Bronchial smooth muscle cell (primary cell): ENCODE measurements at places on chromosomes 3 and 15. TPM values are rescaled to one million over a fixed set of nuclear protein-coding genes. Genes with fewer than 3 reads are reported as not detected.

Gene PLA2G4E
- total RNA-seq = not detected in 2 replicates

Gene KIF7
- 13.4 and 15.1 TPM in 2 replicates for total RNA-seq

Gene KY
- 0.69 and 2.2 TPM in 2 replicates for total RNA-seq

Gene KIF23
- 2.3 and 5.7 TPM in 2 replicates for total RNA-seq

Gene SOX14
- not detected in 2 replicates for total RNA-seq

Gene COPB2
- 242 and 309 TPM in 2 replicates for total RNA-seq

Gene OR4F15
- not detected in 2 replicates for total RNA-seq

Gene KBTBD12
- total RNA-seq = not detected in 2 replicates

Gene OIP5
- 0.17 and 1.3 TPM in 2 replicates for total RNA-seq

Gene GOLGA8G
- total RNA-seq = not detected in 2 replicates

Gene C3orf33
- total RNA-seq = 1.1 and 1.9 TPM in 2 replicates

Gene DOCK3
- 0.09 and 0.16 TPM in 2 replicates for total RNA-seq

Gene TTC21A
- 4.6 and 4.8 TPM in 2 replicates for total RNA-seq

Gene SCG5
- total RNA-seq = 12.5 and 24.3 TPM in 2 replicates

Gene PTX3
- total RNA-seq = 89.6 and 107 TPM in 2 replicates

Gene MME
- total RNA-seq = 77.8 and 81.5 TPM in 2 replicates

Gene BCL2A1
- total RNA-seq = 1.6 and 8.8 TPM in 2 replicates

Gene ROBO2
- 0.17 and 0.95 TPM in 2 replicates for total RNA-seq

Gene SMAD6
- total RNA-seq = 24.9 and 37.2 TPM in 2 replicates
